Right ventricle myocardium superior (tissue), 1 donor: ENCODE measurements at places on chromosomes 4 and X. TPM values are rescaled to one million over a fixed set of nuclear protein-coding genes. Genes with fewer than 3 reads are reported as not detected.

KLHL13 gene
- 5.7 TPM for total RNA-seq

CT47B1 gene
- total RNA-seq: not detected

DNA sequence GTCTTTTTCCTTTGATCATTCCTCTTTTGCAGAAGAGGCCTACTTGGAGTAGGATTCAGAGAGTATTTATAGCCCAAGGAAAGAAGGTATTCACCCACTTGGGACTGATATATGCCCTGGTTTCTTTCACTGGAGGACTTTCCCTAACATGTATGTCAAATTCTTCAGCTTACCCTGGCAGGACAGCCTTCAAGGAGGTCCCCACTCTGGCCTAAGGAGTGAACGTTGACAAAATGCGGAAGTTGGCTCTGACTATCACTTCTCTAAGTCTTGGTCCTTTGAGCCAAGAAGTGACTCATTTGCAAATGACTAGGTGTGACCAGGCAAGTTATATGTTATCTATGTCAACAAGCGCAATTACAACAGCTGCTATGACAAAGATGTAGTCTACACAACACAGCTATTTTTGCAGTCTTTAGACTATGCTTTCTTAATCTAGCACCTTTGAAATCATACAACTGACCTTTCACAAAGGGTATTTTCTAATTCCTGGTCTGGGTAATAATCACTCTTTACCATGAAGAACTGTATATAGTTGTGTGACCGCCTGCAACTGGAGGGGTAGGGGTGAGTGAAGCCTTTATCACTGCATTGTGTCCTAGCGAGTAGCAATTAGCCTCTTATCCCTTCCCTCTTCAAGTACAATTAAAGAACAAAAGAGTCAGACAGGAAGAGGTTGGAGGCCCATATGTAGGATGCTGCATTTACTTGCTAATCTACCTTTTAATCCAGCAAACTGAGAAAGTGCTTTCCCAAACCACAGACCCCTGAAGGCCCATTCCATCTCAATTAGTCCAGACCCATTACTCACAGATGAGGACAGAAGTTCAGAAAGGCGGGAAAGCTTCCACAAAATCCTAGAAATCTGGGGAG, 50.1 kb downstream of the RASGEF1B start:
- DNase-seq: no peak

NLGN4X gene
- total RNA-seq: 3.0 TPM

- DNase-seq: no peak
Observed at GRCh38 chr4:78642934-78643333, 91.4 kb downstream of the ANXA3 start.

HSD17B13 gene
- total RNA-seq: 0.32 TPM

DNA sequence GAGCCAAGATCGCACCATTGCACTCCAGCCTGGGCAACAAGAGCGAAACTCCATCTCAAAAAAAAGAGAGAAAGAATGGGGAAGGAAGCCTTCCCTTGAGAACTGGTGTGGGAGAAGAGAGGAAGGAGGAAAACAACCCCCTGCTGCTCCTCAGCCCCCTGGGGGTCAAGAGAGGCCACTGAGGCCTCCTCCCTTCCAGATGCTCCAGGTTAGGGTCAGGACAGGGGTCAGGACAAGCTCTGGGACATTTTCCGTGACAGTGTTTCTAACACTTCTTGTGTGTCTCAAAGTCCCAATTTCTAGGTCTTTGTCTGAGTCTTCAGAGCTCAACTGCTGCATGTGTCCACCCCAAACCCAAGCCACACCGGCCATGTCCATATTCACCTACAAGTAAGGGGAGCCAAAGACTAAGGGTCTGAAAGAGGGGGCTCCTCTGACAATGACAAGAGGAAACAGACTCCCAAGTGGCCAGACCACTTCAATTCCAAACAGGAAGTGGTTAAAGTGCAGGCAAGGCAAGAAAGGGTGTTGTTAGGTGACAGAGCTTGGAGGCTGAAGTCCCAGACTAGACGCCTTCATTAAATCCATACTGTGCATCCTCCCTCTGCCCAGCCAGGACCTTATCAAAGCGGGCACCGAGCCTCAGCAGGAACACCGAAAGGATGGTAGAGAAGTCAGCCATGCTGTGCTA, 8.3 kb downstream of the L1CAM start:
- no peak for DNase-seq

BEND2 gene
- total RNA-seq: not detected

OTUD5 gene
- total RNA-seq: 16.7 TPM

DNA sequence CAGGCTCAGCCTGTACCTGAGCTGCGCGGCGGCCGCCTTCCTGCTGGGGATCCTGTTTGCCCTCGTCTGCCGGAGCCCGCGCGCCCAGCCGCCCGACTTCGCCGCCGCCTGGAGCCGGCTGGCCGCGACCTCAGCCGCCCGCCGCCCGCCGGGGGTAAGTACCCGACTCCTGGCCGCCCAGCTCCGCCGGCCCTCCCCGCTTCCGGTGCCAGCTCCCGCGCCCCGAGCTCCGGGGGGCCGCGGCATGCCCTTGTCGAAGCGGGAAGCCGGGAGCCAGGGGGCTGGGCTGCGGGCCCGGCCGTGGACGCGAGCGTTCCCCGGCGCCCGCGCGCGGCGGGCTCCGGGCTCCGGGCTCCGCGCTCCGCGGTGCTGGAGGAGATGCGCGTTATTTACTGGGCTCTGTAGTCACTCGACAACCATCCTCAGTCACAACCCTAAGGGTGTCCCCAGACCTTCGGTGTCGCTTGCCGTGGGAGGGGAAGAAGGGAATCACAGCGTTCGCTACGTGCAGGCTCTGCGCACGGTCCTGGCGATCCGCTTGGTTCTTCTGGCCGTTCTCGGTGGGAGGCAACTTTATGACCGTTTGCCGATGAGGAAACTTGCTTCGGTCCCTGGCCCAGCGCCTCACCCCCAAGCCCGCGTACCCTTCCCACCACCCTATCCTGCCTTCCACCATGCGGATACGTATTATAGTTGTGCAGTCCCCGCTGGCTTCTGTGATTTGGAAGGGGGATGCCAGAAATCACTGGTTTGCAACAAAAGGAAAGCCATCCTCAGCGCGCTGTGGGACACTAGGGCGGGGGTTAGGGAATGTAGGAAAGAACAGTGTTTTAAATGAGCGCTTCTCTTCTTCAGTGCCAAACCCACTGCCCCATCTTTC, 944 bp downstream of the SNX25 start:
- peak; percentile 73 for DNase-seq

- no peak for DNase-seq
Observed at GRCh38 chr4:184293552-184293951, 75.9 kb upstream of the ENPP6 start.
